ENCODE measurements at places on chromosomes 16 and 17. TPM values are rescaled to one million over a fixed set of nuclear protein-coding genes. Genes with fewer than 3 reads are reported as not detected.

Gene RNF222
- 0.30 TPM for total RNA-seq

Gene TBC1D10B
- total RNA-seq, result 63.6 TPM

Gene DUSP3
- total RNA-seq, result 15.5 TPM

Gene CLDN9
- total RNA-seq, result not detected

Gene CASKIN1
- 0.88 TPM for total RNA-seq

Gene KRTAP16-1
- total RNA-seq, result not detected

- H3K27me3 ChIP-seq, result no peaks in the 10 kb centered on the region
- no peak for DNase-seq
- H3K4me3 ChIP-seq, result no peak overlapping the region
- no peaks in the 10 kb centered on the region for H3K36me3 ChIP-seq
These were observed 1425.1 kb upstream of the CDH8 start for GRCh38 chr16:63461248-63461841.

GRCh38 chr16:15897834-15898254 is 9.4 kb upstream of the CEP20 start:
- peak overlapping the region; percentile 70 for H3K27ac ChIP-seq
- peaks cover 7% of the 10 kb centered on the region for H3K27me3 ChIP-seq
- H3K4me1 ChIP-seq, result peaks cover 10% of the 10 kb centered on the region
- no peaks in the 10 kb centered on the region for H3K36me3 ChIP-seq

- peak overlapping the region; percentile 58 for H3K27ac ChIP-seq
- DNase-seq, result no peak
- H3K36me3 ChIP-seq, result peaks cover 6% of the 10 kb centered on the region
- H3K27me3 ChIP-seq, result peaks cover 28% of the 10 kb centered on the region
- peaks cover 19% of the 10 kb centered on the region for H3K4me1 ChIP-seq
These were observed 1.3 kb upstream of the MPG start for GRCh38 chr16:76535-77272.

DNA sequence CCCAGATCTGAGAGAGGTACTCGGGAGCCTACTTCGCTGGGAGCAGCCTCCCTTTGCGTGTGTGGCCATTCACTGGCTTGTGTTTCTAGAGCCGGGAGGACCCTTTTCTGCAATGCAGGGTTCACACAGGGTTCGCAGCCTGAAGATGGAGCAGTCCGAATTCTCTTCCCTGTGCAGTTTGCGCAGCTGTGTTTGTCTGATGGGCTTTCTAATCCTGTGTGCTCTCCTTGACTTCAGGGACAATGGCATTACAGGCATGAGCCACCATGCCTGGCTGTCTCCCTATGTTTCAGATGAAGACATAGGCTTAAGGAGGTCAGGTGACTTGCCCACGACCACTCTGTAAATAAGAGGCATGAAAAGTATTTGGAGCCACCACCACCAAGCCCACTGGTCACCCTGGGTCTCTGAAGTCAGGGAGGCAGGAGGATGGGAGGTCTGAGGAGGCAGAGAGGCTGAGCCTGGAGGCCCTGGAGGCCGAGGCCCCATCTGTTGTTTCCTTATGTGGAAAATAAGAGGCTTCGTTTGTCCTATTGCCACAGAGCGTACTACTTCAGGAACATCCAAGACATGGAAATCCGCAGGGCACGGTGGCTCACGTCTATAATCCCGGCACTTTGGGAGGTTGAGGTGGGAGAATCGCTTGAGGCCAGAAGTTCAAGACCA is 5.0 kb upstream of the STH start:
- H3K4me1 ChIP-seq, result no peaks in the 10 kb centered on the region
- DNase-seq, result no peak
- peaks cover 2% of the 10 kb centered on the region for H3K27me3 ChIP-seq
- no peak overlapping the region for H3K27ac ChIP-seq
- H3K36me3 ChIP-seq, result no peaks in the 10 kb centered on the region
